Large intestine (tissue), 12 donors: ENCODE measurements at places on chromosomes 4 and X.

DNA sequence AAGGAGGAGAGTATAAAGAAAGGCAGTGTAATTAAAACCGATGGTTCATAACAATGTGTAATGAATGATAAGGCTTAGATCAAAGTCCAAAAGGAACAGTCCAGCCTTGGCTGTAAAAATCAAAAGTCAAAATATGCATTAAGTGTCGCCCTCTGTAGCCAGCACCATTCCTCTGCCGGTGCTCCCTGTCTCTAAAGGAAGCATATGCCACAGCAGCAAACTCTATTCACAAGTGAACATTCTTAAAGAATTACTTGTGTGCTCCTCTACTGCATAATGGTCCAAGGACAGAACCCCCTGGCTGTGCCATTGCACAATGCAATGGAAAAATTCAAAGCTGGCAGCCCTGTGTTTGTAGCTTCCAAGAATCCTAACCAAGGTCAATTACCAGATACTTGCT lies 16.3 kb upstream of the MBNL3 start:
- no peak for DNase-seq

- no peak for DNase-seq
Observed at GRCh38 chr4:71411981-71412380, 73.2 kb downstream of the SLC4A4 start.

DNA sequence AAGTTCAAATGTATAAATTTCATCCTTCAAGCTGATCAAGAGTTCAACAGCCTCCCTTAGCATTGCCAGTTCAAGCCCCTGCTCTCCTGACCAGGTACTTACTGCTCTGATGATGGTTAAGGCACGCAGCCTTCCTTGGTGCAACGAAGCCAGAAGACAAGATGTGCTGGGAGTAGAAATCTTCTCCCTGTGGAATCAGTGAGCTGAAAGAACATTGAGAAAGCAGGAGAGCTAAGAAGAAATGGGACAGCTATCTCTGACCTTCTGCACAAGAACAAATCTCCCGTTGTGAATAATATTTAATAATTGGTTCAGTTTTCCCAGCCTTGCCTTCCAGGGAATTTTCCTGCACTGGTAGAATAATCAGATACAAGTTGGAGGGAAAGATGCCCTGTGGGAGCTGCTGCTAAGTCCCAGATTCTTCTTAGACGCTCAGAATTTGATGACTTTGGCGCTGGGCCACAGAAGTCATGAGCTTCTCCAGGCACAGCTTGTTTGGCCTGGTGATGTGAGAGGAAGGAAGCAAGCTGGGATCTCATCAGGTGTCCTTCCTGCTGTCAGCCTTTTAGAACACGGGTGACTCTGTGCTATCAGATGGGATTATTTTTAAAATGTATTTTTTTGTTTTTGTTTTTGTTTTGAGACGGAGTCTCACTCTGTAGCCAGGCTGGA lies 77.8 kb downstream of the CD38 start:
- DNase-seq: no peak

GRCh38 chrX:16711893-16712547 lies 449 bp downstream of the CTPS2 start:
- DNase-seq: no peak

GRCh38 chr4:164536814-164537213 lies 217.1 kb upstream of the SMIM31 start:
- no peak for DNase-seq

DNA sequence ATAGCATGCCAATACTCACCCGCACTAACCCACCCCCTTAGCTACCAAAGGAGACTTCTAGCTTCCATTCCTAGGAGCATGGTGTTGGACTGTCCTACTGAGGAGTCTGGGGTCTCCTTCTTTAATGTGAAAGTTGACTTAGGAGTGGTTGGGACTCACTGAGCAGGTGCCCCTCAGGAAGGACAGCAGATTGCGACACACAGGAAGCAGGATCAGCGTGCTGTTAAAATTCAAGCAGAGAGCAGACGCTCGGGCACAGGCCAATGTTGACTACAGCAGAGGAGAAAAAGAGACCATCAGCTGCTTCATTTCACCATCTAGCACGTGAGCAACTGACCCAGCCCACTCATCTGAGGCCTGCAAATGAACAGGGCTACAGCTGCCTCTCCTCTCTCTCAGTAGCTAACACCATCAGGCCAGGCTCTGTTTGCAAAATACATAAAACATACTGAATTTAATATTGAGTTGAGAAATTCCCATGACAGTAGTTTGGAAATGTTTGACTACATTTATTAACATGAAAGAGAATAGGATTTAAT lies 10.8 kb downstream of the NOX1 start:
- peak; percentile 15 for DNase-seq

- DNase-seq: no peak
Observed at GRCh38 chr4:8380511-8381415, 59.8 kb downstream of the ACOX3 start.

- no peak for DNase-seq
Observed at GRCh38 chr4:106034220-106034619, 138.9 kb downstream of the NPNT start.

GRCh38 chr4:36168127-36168878 lies 76.0 kb downstream of the ARAP2 start:
- no peak for DNase-seq

DNA sequence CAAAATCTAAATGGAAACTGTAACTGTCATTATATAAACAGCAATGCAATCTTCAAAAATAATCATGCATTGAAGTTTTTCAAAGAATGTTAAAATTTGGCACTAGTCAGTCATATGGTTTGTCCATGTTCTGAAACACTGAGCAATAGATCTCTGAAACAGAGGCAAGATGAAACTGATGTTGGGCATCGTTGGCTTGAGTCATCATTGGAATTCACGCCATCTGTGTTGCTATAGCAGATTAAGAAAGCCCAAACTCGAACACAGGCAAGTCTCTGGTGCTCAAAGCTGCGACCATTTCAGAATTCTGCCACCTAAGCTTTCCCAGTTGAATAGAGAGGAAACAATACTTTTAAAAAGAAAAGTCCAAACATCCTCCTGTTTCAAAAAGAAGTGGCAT lies 114.1 kb upstream of the PPARGC1A start:
- no peak for DNase-seq

- no peak for DNase-seq
Observed at GRCh38 chr4:169179609-169180521, 90.9 kb downstream of the SH3RF1 start.

GRCh38 chr4:172740434-172740833 lies 428.2 kb upstream of the GALNT7 start:
- no peak for DNase-seq

DNA sequence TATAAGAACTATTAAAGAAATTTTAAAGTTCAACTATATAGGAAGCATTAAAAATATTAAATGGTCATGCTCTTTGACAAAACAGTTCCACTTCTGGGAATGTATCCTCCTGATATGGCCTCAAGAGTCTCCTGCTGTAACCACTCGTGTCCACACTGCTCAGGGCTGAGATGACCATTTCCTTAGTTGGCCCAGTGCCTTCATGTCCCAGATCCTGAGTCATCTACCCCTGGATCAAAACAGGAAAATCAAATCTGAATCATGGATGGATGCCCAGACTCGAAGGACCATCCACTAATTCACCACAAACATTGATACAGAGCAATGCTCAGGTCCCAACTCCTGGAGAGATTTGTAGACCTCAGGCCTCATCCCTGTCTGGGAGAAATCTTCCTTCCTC lies 44.7 kb downstream of the GPRASP3 start:
- DNase-seq: no peak

- no peak for DNase-seq
Observed at GRCh38 chrX:55713631-55714030, 3.9 kb upstream of the RRAGB start.

GRCh38 chrX:36909676-36910030 lies 98.5 kb upstream of the FAM47C start:
- DNase-seq: no peak

DNA sequence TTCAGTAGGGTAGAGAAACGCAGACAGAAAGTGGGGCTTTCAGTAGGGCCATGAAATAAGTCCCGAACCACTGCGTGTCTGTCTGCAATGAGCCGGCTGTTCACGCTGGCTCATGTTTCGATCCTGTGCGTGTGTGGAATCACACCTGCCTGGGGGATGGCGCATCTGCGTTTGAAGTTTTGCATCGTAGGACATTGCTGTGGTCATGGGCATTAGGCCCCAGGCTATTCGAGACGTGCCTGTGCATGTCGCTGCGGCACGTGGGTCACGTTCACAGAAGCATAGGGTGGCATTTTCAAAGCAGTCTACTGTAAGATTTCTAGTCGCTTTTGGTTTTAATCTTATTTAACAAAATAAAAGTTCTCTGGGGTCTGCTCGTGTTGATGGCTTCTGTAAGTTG lies 25.5 kb upstream of the HGFAC start:
- no peak for DNase-seq

GRCh38 chrX:40266490-40267333 lies 169.0 kb upstream of the BCOR start:
- peak; percentile 74 for DNase-seq
